ENCODE measurements at places on chromosomes 5 and 9. TPM values are rescaled to one million over a fixed set of nuclear protein-coding genes. Genes with fewer than 3 reads are reported as not detected.

Gene INSL4
- not detected for total RNA-seq

Gene SYNPO
- 14.6 TPM for total RNA-seq

Gene PDE8B
- total RNA-seq, result under 0.01 TPM

Gene PPIC
- total RNA-seq, result 38.6 TPM

Gene GFI1B
- not detected for total RNA-seq

Gene PCDHGC5
- total RNA-seq, result 0.56 TPM

Gene FOXD4L6
- under 0.01 TPM for total RNA-seq

Gene CDC26
- 67.9 TPM for total RNA-seq

Gene TMC1
- total RNA-seq, result 0.74 TPM

Gene LRRC70
- total RNA-seq, result 60.8 TPM

Gene KIF4B
- 0.17 TPM for total RNA-seq

Gene PCDHA9
- total RNA-seq, result under 0.01 TPM

Gene PCDHA5
- total RNA-seq, result 0.17 TPM

Gene PDLIM4
- 31.0 TPM for total RNA-seq

Gene C6
- not detected for total RNA-seq

Gene JAKMIP2
- not detected for total RNA-seq

Gene ANKRD55
- total RNA-seq, result 3.2 TPM

Gene CDC23
- 35.6 TPM for total RNA-seq

Gene SCGB3A2
- total RNA-seq, result not detected
